ENCODE measurements at places on chromosomes 11 and 22. TPM values are rescaled to one million over a fixed set of nuclear protein-coding genes. Genes with fewer than 3 reads are reported as not detected.

The MTNR1B gene
- polyA plus RNA-seq, result not detected

The KCNE3 gene
- polyA plus RNA-seq, result not detected

The MAPK8IP2 gene
- polyA plus RNA-seq, result not detected

The GLB1L3 gene
- polyA plus RNA-seq, result 0.19 TPM

The TRIM66 gene
- 0.75 TPM for polyA plus RNA-seq

The MYO18B gene
- not detected for polyA plus RNA-seq

The C22orf15 gene
- polyA plus RNA-seq, result not detected

The RASD2 gene
- not detected for polyA plus RNA-seq

The RAB30 gene
- 39.4 TPM for polyA plus RNA-seq

The LMNTD2 gene
- 3.8 TPM for polyA plus RNA-seq

The KRTAP5-2 gene
- not detected for polyA plus RNA-seq

The STX3 gene
- polyA plus RNA-seq, result 4.9 TPM

The TMEM121B gene
- not detected for polyA plus RNA-seq

The MMP10 gene
- not detected for polyA plus RNA-seq

The SYCE3 gene
- polyA plus RNA-seq, result not detected

The GAB2 gene
- 4.2 TPM for polyA plus RNA-seq

The OR4A16 gene
- not detected for polyA plus RNA-seq

The SLCO2B1 gene
- polyA plus RNA-seq, result not detected

The GVQW3 gene
- 2.1 TPM for polyA plus RNA-seq

The RPLP2 gene
- 4,588 TPM for polyA plus RNA-seq

The C11orf54 gene
- polyA plus RNA-seq, result 17.7 TPM

The HBG2 gene
- polyA plus RNA-seq, result 1.0 TPM

The PARVA gene
- polyA plus RNA-seq, result not detected

The UBQLN3 gene
- polyA plus RNA-seq, result not detected

The KIAA1671 gene
- not detected for polyA plus RNA-seq

The SGSM1 gene
- 0.44 TPM for polyA plus RNA-seq

The PTPRCAP gene
- 1,093 TPM for polyA plus RNA-seq

The ARHGAP20 gene
- 0.51 TPM for polyA plus RNA-seq

The DSCAML1 gene
- polyA plus RNA-seq, result not detected

The TRMU gene
- 22.1 TPM for polyA plus RNA-seq

The PVALB gene
- polyA plus RNA-seq, result not detected

The MRPL49 gene
- 95.5 TPM for polyA plus RNA-seq

The PATE2 gene
- not detected for polyA plus RNA-seq

The MRGPRX3 gene
- polyA plus RNA-seq, result not detected

The LIPT2 gene
- polyA plus RNA-seq, result 15.6 TPM

The ADORA2A gene
- polyA plus RNA-seq, result 26.6 TPM

The APOA5 gene
- polyA plus RNA-seq, result not detected

The SAA4 gene
- not detected for polyA plus RNA-seq

The OR5D13 gene
- polyA plus RNA-seq, result not detected

The SERPING1 gene
- polyA plus RNA-seq, result 0.23 TPM

The CABP7 gene
- 0.11 TPM for polyA plus RNA-seq
